ENCODE measurements at places on chromosomes 5 and 9.

- DNase-seq, result no peak
Observed at GRCh38 chr5:151125421-151125820, 32.2 kb downstream of the ANXA6 start.

- DNase-seq, result no peak
Observed at GRCh38 chr5:35483191-35483590, 134.5 kb upstream of the SPEF2 start.

GRCh38 chr5:106962464-106963230 lies 708.1 kb downstream of the EFNA5 start:
- no peak for DNase-seq

DNA sequence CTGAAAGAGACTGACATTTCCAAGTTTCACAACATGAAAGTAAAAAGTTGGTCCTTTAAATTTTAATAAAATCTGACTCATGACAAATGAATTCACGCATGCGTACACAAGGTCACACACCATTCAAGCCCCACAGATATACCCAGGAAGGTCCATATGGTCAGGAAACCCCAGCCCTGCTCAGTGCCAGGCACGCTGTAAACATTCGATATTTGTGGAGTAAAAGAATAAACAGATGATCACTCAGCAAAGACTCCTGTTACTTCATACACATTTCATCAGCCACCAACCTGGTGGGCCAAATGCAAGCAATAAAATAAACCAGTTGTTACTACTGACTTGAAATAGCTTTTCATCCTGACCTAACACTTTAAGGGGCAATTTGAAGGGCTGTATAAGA lies 158.0 kb upstream of the RETREG1 start:
- DNase-seq, result no peak

DNA sequence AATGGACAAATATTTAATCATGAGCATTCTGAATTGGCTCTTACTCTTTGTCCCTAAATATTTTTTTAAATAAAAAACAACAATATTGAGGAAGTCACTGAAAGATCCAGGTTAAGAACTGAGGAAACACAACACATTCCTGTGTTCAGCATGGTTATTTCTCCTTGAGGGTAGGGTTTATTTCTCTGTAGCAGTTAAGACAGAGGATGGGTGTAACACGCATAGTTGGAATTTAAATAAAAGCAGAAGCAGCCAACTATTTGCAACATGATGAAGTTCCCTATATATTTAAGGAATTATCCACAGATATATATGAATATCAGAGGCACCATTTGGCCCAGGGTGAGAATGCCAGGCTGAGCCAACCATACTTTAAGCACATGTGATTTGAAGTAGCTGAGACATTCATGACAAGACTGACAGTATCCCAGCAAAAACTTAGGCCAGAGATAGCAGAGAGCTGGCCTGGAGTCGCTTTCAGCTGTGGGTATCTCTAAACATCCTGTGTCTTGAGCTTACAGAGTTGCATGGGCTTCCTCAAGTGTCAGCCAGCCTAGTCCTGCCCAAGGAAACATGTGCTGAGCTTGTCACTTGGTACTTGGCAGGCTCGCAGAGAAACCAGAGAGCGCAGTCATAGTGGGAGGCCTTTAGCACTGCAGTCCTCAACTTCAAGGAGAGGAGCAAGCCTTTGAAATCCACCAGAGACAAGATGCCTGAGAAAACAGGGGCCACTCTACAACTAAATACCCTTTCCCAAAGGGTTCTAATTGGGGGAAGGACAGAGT lies 43.6 kb downstream of the SEMA5A start:
- no peak for DNase-seq

- DNase-seq, result no peak
Observed at GRCh38 chr9:129394886-129395279, 216.8 kb upstream of the IER5L start.

- no peak for DNase-seq
Observed at GRCh38 chr5:8114597-8115266, 245.8 kb downstream of the MTRR start.

- no peak for DNase-seq
Observed at GRCh38 chr5:10133830-10134229, 115.9 kb downstream of the ATPSCKMT start.

GRCh38 chr5:36938129-36938528 lies 61.6 kb downstream of the NIPBL start:
- DNase-seq, result no peak

DNA sequence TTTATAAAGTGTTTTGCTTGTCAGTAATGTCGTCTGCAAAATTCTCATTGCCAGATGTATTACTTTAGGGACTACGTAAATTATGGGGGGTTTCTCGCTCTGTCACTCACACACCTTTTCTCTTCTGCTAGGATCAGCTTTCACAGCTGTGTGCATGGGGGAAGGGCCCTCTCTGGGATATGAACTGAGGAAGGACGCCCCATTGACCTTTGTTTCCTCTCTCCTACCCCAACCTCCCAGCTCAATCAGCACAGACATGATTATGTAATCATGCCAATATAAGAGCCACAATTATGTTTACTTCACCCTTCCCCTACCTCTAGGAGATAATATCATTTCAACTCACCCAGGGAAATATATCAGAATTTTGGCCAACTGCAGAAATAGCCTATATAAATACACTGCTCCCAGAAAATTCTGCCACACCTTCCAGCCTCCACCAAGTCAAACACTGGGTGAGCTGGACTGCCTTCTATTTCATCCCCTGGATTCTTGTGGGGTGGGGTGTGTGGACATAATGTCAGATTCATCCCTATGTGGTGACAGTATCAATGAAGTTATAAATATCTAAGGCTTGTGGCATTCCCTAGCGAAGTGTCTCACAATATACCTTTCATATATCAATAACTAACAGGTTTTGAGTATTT lies 12.6 kb upstream of the SEMA5A start:
- no peak for DNase-seq

DNA sequence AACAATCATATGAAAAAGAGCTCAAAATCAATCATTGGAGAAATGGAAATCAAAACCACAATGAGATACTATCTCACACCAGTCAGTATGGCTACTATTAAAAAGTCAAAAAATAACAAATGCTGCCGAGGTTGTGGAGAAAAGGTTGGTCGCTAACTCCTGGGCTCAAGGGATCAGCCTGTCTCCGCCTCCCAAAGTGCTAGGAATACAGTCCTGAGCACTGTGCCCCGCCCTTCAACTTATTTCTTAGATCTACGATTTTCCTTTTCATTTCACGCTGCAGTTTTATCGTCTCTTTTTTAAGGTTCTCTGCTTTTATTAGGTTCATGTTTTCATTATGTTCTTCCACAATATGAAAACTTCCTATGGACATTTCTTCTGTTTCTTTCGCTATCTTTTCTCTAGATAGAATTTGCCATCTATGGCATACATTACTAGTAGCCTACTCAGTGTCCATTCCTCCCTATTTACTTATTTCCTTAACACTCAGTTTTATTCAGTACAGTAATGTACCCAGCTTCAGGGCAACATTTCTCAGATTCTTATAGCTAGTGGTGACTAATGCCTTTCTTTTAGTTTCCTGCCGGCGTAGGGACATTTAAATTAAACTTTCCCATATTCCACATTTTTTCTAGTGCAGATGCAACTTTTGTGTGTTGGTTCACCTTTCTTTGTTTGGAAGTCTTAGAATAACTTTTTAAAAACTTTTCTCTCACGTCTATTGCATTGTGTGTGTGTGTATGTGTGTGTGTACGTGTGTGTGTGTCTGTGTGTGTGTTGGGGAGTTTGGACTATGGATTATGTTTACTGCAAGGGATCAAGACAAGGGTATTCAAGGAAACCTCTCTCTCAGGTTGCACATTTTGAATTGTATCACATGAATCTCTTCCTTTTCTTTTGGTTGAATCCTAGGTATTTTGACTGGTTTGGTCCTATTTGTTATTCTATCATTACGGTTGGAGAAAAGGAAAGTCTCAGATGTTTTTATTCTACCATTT lies 21.6 kb upstream of the FBN2 start:
- DNase-seq, result no peak

GRCh38 chr9:71791875-71792274 lies 23.6 kb upstream of the CEMIP2 start:
- DNase-seq, result no peak

DNA sequence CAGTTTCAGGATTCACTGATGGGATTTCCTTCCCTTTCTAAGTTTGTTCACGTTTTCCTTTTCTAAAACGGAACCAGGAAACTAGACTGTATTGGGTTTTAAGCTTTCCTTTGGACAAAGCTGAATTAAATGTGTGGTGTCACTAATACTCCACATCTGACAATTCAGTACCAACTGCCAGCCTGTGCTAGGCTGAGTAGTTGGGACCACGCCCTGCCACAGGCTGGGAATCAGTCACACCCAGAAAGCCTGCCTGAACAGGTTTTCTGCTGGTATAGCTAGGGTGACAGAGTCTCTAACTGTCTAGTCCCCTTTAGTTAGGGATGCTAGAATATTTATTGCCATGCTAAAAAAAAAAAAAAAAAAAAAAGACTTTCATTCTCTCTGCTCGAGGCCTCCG lies 15.6 kb downstream of the SPACA9 start:
- DNase-seq, result no peak

DNA sequence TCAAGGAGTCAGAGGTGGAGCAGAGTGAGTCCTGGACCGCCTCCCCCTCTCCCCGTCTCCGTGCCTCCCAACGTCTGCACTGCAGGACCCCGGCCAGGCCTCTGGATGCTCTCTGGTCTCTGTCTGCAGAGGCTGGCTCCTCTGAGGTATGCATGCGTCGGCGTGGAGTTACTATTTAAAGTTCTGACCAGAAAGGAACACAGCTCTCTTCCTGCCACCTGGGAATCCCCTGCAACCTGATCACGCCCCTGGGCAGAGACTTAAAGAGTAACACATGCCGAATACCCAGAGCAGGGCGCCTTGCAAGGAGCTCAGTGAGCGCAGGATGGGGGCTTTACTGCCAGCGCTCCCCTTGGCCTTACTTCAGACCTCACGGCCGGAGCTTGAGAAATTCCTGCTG lies 16.0 kb downstream of the ANXA6 start:
- peak; percentile 58 for DNase-seq

GRCh38 chr5:9927521-9927997 lies 297.4 kb upstream of the TAS2R1 start:
- DNase-seq, result no peak

GRCh38 chr5:163439092-163439425 lies 1.7 kb downstream of the CCNG1 start:
- DNase-seq, result no peak

GRCh38 chr9:83520292-83520691 lies 17.9 kb downstream of the FRMD3 start:
- no peak for DNase-seq

DNA sequence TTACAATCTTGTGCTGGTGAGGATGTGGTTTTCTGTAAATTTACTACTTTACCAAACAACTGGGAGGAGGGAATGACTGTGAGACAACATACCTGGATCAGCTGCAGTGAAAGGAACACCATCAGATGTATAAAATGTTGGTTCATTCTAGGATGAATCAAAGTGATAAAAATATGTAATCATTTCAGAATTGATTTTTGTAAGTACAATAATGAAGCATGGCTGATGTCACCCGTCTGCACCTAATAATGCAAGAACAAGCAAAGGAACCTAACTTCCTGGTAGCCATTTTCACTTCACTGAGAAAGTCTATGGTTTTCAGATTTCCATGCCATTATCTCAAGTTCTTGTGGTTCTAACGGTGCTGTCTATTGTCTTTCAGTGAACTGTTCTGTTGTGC lies 18.7 kb upstream of the C5orf34 start:
- no peak for DNase-seq

GRCh38 chr5:138177941-138178515 lies 402 bp downstream of the BRD8 start:
- DNase-seq, result no peak

GRCh38 chr9:127723444-127723843 lies 7.6 kb downstream of the TTC16 start:
- DNase-seq, result no peak

DNA sequence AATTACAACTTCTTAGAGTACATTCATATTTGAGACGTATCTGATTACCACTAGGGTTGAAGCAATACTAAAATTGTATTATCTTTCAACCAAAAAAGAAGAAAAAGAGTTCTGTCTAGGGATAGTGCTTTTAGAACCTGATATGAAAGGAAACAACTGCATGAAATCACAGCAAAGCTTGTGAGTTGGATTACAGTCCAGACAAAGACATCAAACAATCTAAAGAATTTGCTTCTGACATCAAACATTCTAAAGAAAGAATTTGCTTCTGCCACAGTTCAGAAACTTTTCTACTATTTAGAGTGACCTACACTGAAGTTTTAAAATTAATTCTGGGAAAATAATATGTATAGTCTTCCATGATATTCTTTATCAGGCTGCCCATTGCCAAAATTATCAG lies 1141.1 kb upstream of the ACO1 start:
- DNase-seq, result no peak

DNA sequence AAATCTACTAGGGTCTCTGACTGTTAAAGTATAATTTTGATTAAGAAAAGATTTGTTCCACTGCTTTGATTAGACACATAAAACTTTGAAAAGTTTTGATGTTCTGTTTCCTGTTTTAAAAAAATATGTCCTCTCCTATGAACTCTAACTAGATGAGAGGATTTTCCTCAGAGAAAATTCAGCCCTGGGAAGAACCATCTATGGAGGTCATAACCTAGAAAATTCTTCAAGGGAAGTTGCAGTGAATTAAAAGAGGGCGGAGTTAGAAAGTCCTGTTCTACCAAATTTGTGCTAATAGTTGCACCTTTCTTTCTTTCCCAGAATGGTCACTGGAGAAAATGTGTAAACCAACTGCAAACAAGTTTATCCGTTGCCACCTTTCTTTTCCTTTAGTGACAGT lies 27.7 kb downstream of the PIK3R1 start:
- no peak for DNase-seq

- DNase-seq, result no peak
Observed at GRCh38 chr5:166509085-166509484, 1782.4 kb upstream of the WWC1 start.

DNA sequence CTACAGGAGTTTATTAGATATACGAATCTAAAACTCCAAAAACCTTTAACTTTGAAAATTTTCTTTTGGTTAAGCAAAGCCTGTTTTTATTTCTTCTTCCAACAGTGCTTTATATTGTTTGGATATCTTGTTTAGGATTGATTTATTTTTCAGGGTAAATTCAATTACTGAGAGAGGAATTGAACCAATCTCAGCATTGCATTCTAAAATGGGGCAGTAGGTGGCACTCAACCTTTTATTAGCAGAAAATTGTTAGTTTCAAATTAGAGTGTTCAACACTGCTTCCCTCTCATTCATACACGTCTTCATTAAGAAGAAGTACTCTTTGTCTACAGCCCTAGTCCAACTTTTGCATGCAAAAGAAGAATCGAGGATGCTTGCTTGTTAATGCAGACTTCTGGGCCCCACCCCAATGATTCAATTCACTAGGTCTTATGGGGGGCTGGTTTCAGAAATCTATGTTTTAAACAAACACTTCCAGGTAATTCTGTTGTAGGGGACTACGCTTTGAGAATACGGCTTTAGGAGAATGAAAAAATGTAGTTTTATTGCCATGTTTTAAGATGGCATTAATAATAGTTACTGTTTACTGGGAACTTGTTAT lies 26.6 kb downstream of the MRPL22 start:
- DNase-seq, result no peak

Data from activated CD4-positive, alpha-beta T cell treated with anti-CD3 and anti-CD28 coated beads, Interleukin-2, amount 50 U/mL, for 24 hours (primary cell).